Glutamatergic neuron (in vitro differentiated cells): ENCODE measurements at places on chromosomes 4 and X.

DNA sequence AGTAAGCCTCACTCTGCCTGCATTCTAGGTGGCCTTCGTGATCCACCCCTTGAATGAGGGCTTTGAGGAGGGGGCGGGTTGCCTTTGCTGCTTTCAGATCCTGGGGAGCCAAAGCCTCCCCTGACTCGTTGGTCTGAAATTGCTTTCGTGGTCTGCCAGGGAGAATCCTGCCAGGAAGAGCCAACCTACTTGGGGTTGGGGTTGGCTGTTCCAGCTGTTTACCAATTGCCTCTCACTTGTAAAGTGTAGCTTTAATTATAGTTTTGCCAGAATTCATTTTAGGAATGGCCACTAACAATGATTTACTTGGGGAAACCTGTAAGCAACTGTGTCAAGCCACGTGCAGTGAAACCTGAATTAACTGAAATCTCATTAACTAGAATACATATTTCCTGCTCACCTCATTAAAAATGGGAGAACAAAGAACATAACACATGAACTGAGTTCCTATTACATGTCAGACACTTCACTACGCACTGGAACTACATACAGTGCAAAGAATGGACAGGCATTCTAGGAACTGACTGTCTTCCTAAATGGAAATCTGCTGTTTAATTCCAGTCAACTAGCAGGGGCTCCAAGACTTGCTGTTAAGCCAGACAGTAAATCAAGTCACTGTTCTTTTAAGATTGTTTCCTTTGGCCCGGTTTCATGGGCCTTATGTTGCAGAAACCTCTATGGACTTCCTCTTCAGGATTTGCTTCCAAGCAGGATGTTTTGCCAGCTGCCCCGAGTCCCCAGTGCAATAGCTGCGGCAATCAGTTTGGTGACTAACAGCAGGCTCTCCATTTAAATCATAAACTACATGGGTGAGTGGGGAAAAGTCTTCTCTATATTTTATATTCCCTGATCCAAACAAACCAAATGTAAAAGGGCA is 16.4 kb upstream of the NKRF start:
- no peak for DNase-seq

DNA sequence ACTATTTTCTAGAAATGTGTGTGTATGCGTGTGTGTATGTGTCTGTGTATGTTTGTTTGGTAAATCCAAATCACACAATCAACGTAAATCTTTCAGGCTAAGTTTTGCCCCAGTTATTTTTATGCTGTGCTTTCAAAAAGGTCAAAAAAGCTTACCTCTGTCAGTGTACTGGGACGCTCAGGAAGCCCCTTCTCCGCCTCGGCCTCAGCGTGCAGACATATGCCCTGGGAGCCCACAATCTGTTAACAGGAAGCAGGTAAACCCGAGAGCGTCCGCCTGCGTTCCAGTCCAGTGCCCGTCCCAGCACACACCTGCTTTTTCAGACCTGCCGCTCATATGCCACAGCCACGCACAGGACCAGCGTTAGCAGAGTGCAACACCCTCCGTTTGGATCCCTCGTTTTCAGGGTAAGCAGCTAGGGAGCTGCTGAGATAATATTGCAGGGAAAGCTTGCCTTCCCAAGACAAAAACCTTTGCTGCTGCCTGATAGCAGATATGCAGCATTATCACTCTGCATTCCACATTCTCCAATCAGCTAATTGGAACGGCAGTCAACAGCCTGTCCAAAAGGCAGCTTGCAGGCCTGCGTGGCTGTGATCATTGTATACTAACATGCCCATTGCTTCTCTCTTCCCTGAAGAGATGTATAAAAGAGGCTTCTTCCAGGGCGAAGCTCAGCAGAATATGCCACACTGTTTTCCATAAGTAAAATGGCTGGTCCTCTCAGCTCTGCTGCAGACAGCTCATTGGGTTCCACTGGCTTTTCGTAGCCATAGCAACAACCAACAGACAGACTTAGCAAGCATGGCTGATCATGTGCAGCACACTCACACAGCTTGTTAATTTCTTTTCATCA is at the start of gene SORBS2:
TSS of gene SORBS2 (minus strand) at position 686 of the 856 bp plus-strand sequence. CDS start 121,623 bp downstream, outside the sequence.
- peak; percentile 34 for DNase-seq

DNA sequence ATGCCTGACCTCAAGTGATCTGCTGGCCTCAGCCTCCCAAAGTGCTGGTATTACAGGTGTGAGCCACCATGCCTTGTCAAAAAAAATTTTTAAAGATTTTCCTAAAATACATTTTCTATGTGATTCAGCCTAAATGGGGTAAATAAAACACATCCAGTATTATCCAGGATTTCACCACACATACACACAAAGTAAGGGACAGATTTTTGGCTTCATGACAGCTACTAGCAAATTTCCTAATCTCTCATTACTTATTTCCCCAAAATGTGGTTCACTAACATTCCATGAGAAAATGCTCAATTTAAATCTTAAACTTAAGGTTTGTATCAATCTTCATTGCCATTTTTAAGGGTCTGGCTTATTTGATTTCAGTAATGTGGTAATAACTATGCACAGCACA is 348.5 kb upstream of the INTU start:
- no peak for DNase-seq

DNA sequence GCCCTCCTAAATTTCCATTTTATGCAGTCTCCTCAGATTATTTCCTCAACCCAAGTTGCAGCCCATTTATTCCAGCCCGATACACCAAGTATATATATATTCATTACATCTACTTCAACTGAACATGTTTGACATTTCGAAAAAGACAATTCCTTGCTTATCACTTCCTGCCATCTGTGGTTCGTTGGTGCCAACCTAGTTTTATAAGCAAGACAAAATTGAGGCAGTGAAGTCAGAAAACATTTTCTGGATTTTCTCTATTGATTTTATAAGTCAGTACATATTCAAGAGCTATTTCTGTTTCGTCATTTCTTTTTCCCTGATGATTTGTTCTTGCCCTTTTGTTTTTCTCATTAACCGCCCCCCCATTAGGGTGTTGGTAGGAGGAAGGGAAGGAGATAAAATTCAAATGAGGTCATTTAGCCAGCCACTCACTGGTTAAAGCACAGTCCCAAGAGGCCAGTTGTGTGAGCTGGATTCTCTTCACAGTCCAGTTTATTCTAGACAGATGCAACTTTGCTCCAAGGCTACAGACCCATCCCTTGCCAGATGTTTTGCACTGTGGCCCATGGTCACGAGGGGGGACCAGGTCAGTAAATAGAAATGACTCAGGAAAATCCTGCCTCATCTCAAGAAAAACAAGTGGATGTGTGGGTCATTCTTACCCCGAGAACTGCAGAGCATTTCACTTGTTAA is 20.3 kb upstream of the VEGFD start:
- DNase-seq, result peak; percentile 7

- DNase-seq, result no peak
These were observed 23.1 kb downstream of the ZRSR2 start for GRCh38 chrX:15813416-15813815.
